Fibroblast of lung (primary cell): ENCODE measurements at places on chromosomes 7 and 10. TPM values are rescaled to one million over a fixed set of nuclear protein-coding genes. Genes with fewer than 3 reads are reported as not detected.

The CCDC172 gene
- total RNA-seq, result not detected in 2 replicates

The PIP gene
- total RNA-seq, result not detected in 2 replicates

The RBP4 gene
- not detected in 2 replicates for total RNA-seq

The OGDHL gene
- under 0.01 TPM in 2 replicates for total RNA-seq

The PNLIP gene
- not detected in 2 replicates for total RNA-seq

The FBXO24 gene
- 0.33 and 0.51 TPM in 2 replicates for total RNA-seq

The ANXA8 gene
- 0.26 TPM in 1 of 2 replicates, not detected in the other for total RNA-seq

The UPK3B gene
- total RNA-seq, result under 0.01 and 0.50 TPM in 2 replicates

The SLC29A3 gene
- total RNA-seq, result 2.1 and 2.3 TPM in 2 replicates

The TMEM178B gene
- total RNA-seq, result under 0.01 TPM in 2 replicates

The CFAP46 gene
- 0.26 and 0.66 TPM in 2 replicates for total RNA-seq

The GJD4 gene
- total RNA-seq, result 0.17 TPM in 1 of 2 replicates, not detected in the other

GRCh38 chr10:5260828-5261227 is 64.2 kb downstream of the AKR1C4 start:
- no peaks in the 10 kb centered on the region for H3K4me1 ChIP-seq
- H3K27ac ChIP-seq, result no peak overlapping the region
- H3K27me3 ChIP-seq, result no peaks in the 10 kb centered on the region
- no peak for DNase-seq
- H3K4me3 ChIP-seq, result no peak overlapping the region
- H3K36me3 ChIP-seq, result no peaks in the 10 kb centered on the region

DNA sequence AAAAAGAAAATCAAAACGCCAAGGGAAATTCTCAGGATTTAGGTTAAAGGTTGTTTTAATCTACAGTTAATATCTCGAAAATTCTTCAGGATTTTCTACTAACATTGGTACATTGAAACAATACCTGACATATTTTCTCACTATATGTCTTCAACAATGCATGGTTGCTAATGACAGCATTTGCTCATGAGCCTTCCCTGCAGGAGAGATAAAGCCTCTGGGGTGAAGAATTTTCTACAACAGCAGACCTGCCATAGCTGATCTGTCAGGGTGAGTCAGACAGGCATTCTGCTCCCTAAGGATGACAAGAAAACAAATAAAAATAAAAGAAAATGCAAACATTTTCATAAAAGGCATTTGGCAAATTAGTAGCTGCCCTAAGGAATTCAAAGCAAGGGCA is 11.7 kb upstream of the GPR37 start:
- no peak overlapping the region for H3K4me3 ChIP-seq
- H3K27ac ChIP-seq, result no peak overlapping the region
- DNase-seq, result no peak
- H3K36me3 ChIP-seq, result no peaks in the 10 kb centered on the region

DNA sequence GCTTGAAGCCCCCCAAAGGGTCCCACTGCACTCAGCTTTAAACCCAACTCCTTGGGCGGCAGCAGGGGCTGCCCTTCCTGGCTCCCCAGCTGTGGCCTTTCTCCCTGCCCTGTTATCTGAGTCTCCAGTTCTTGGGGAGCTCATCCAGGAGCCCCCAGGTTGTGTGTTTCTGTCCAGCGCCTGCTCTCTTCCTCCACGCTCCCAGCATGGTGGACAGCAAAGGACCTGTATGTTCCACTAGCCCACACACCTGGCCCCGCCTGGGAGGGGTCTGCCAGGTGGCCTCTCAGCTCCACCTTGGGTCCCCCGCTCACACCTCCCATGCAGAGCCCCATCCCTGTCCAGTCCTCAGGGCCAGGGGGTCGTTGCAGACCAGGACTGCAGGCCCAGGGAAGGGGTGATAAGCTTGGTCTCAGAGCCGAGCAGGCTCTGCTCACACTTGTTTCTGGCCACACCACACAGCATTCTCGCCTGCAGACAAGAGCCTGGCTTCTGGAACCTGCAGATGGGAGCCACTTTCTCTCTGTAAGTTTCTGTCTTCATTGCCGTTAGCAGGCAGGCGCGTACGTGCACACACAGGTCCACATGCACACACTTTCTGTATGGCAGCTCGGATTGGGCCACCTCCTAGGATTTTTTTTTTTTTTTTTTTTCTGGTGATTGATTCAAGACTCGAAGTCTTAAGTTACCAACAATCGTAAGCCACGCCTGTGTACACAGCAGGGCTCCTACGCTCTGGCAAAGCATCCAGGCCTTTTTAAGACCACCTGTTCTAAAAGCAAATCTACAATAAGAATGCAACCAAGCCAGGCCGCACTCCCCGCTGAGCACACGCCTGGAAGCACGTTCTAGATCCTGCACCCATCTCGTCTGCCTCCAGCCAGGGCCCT is 104.6 kb downstream of the CYTH3 start:
- H3K27me3 ChIP-seq, result no peaks in the 10 kb centered on the region
- H3K4me1 ChIP-seq, result peaks cover 3% of the 10 kb centered on the region
- no peak overlapping the region for H3K4me3 ChIP-seq
- peaks cover 33% of the 10 kb centered on the region for H3K36me3 ChIP-seq
- DNase-seq, result no peak

- H3K27me3 ChIP-seq, result no peaks in the 10 kb centered on the region
- H3K36me3 ChIP-seq, result no peaks in the 10 kb centered on the region
- no peaks in the 10 kb centered on the region for H3K4me1 ChIP-seq
- no peak for DNase-seq
Observed at GRCh38 chr7:75740846-75741497, 2.2 kb upstream of the HIP1 start.

DNA sequence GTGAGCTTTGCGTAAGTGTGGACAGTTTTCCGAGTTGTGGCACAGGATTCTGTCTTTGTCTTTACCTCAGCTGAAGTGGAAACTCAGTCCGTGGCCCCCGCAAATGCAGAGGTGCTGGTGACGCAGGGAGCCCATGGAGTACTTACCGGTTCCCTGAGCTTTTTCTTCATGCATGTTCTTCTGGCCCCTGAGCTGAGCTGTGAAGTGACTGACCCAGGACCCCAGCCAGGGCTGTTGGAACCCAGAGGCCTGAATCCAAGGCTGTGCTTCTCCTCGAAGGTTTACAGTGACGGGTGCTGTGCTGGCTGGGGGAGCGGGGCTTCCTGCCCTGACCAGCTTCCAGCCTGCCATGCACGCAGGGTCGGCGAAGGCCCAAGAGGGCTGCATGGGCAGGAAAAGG is 223.5 kb downstream of the GLRX3 start:
- no peak overlapping the region for H3K27ac ChIP-seq
- no peak overlapping the region for H3K4me3 ChIP-seq
- DNase-seq, result no peak
- no peaks in the 10 kb centered on the region for H3K27me3 ChIP-seq
- H3K36me3 ChIP-seq, result no peaks in the 10 kb centered on the region

DNA sequence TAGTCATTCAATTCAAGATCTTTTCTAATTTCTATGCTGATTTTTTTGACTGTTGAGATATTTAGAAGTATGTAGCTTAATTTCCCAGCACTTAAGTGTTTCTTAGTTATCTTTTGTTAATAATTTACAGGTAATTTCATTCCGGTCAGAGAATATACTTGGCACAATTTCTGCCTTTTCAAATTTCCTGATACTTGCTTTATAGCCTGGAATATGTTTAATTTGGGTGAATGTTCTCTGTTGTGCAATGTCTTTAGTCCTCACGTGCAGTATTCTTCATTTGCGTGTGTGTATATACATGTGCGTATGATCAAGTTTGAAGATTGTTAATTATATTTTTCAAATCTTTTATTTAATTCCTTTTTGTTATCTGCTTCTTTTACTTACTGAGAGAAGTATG is 989.3 kb downstream of the LRMDA start:
- no peaks in the 10 kb centered on the region for H3K36me3 ChIP-seq
- H3K4me3 ChIP-seq, result no peak overlapping the region
- DNase-seq, result no peak
- H3K4me1 ChIP-seq, result no peaks in the 10 kb centered on the region
- H3K27ac ChIP-seq, result no peak overlapping the region
- H3K27me3 ChIP-seq, result no peaks in the 10 kb centered on the region

DNA sequence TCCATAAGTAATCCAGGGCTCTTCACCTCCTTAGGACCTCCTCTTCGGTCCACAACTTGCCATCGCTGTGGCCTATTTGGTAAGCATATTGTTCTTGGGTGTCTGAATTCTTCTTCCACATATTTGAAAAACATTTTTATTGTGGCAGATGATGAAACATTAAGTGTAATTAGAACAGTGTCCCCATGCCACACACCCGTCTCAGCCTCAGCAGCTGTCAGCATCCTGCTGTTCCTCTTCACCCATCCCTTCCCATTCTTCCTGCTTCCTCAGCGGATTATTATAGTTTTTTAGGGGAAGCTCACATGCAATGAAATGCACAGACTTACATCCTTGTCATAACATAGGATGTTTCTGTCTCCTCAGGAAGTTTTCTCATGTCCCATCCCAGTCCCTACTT is 20.1 kb downstream of the TDRD1 start:
- H3K27me3 ChIP-seq, result peaks cover 3% of the 10 kb centered on the region
- H3K36me3 ChIP-seq, result no peaks in the 10 kb centered on the region
- no peaks in the 10 kb centered on the region for H3K4me1 ChIP-seq
- H3K27ac ChIP-seq, result no peak overlapping the region
- H3K4me3 ChIP-seq, result no peak overlapping the region
- DNase-seq, result no peak

- no peaks in the 10 kb centered on the region for H3K36me3 ChIP-seq
- H3K27me3 ChIP-seq, result no peaks in the 10 kb centered on the region
- H3K4me3 ChIP-seq, result no peak overlapping the region
- peak overlapping the region; percentile 51 for H3K27ac ChIP-seq
- H3K4me1 ChIP-seq, result peaks cover 4% of the 10 kb centered on the region
Observed at GRCh38 chr10:109992485-109992884, 15.3 kb upstream of the ADD3 start.

DNA sequence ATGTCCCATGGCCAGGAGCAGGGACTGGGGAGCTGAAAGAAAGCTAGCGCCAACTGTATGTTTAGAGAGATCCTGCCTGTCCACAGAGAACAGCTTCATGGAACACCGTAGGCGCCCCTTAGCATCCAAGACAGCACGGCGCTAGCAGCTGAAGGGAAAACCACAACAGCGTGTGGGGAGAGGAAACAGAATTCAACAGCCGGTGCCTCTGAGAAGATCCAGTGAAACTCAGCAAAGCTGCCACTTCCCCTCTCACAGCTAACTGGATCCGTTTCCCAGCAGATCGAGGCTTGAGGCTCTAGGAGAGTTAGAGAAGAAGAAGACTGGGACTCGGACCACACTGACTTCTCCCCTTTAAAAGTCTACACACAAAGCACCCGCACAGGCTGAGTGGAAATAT is 145.0 kb downstream of the MAD1L1 start:
- H3K27ac ChIP-seq, result no peak overlapping the region
- H3K27me3 ChIP-seq, result no peaks in the 10 kb centered on the region
- no peaks in the 10 kb centered on the region for H3K36me3 ChIP-seq
- H3K4me3 ChIP-seq, result no peak overlapping the region
- DNase-seq, result no peak

DNA sequence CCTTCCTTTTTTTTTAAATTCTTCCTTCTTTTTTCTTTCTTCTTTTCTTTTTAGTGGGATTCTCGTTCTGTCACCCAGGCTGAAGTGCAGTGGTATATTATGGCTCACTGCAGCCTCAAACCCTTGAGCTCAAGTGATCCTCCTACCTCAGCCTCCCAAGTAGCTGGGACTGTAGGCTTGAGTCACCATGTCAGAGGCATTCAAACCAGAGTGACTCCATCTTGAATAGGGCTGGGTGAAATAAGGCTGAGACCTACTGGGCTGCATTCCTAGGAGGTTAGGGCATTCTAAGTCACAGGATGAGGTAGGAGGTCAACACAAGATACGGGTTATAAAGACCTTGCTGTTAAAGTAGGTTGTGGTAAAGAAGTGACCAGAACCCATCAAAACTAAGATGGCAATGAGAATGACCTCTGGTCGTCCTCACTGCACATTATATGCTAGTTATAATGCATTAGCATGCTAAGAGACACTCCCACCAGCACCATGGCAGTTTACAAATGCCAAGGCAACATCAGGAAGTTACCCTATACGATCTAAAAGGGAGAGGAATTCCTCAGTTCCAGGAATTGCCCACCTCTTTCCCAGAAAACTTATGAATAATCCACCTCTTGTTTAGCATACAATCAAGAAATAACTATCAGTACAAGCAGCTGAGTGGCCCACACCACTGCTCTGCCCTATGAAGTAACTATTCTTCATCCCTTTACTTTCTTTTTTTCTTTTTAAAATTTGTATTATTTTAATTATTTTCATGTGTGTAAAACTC is 99.0 kb upstream of the ITGB1 start:
- H3K4me1 ChIP-seq, result no peaks in the 10 kb centered on the region
- H3K36me3 ChIP-seq, result no peaks in the 10 kb centered on the region
- H3K27me3 ChIP-seq, result no peaks in the 10 kb centered on the region
- DNase-seq, result no peak
- H3K4me3 ChIP-seq, result no peak overlapping the region

DNA sequence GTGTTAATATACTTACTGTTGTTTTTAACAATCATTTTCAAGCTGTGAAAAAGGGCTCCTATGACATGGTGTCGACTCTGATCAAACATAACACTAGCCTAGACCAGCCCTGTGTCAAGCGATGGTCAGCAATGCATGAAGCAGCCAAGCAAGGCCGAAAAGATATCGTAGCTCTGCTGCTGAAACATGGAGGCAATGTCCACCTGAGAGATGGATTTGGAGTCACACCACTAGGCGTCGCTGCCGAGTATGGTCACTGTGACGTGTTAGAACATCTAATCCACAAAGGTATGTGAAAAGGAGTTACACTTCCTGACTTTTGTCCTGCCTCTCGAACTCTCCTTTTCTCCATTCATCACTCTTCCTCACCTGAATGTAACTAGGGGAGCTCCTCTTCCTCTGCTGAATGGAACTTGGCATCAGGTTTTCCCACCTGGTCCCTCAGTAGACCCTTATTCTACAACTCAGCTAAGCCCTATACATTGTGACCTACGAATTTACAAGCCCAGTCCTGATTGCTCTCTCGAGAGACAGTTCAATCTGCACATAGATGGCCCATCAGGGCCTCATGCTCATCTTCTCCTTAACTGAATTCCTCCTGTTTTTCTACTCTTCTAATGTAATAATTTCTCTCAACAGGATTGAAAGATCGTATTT is 23.0 kb downstream of the ASB15 start:
- no peak overlapping the region for H3K27ac ChIP-seq
- H3K36me3 ChIP-seq, result no peaks in the 10 kb centered on the region
- no peaks in the 10 kb centered on the region for H3K4me1 ChIP-seq
- DNase-seq, result no peak
- no peaks in the 10 kb centered on the region for H3K27me3 ChIP-seq

GRCh38 chr7:17159500-17160037 is 138.9 kb upstream of the AHR start:
- no peaks in the 10 kb centered on the region for H3K36me3 ChIP-seq
- no peaks in the 10 kb centered on the region for H3K4me1 ChIP-seq
- no peak overlapping the region for H3K4me3 ChIP-seq
- H3K27me3 ChIP-seq, result no peaks in the 10 kb centered on the region

GRCh38 chr10:112507988-112508387 is 61.0 kb downstream of the VTI1A start:
- no peak overlapping the region for H3K4me3 ChIP-seq
- H3K27me3 ChIP-seq, result no peaks in the 10 kb centered on the region
- H3K36me3 ChIP-seq, result no peaks in the 10 kb centered on the region
- H3K27ac ChIP-seq, result no peak overlapping the region
- no peaks in the 10 kb centered on the region for H3K4me1 ChIP-seq

- H3K27me3 ChIP-seq, result no peaks in the 10 kb centered on the region
- no peak overlapping the region for H3K27ac ChIP-seq
- H3K36me3 ChIP-seq, result no peaks in the 10 kb centered on the region
- no peak overlapping the region for H3K4me3 ChIP-seq
- no peaks in the 10 kb centered on the region for H3K4me1 ChIP-seq
Observed at GRCh38 chr10:60607372-60607771, 170.9 kb upstream of the CDK1 start.

- H3K4me3 ChIP-seq, result no peak overlapping the region
- H3K27me3 ChIP-seq, result no peaks in the 10 kb centered on the region
- no peak overlapping the region for H3K27ac ChIP-seq
- no peaks in the 10 kb centered on the region for H3K4me1 ChIP-seq
- no peaks in the 10 kb centered on the region for H3K36me3 ChIP-seq
- DNase-seq, result no peak
Observed at GRCh38 chr7:113622796-113623195, 296.0 kb downstream of the PPP1R3A start.
